ENCODE measurements at places on chromosomes 7 and 10. TPM values are rescaled to one million over a fixed set of nuclear protein-coding genes. Genes with fewer than 3 reads are reported as not detected.

The HOXA1 gene
- polyA plus RNA-seq = 0.73 TPM

The PLEKHS1 gene
- polyA plus RNA-seq = 0.18 TPM

GRCh38 chr10:23325132-23325531, 19.5 kb downstream of the C10orf67 start:
- no peak for DNase-seq

GRCh38 chr7:2953099-2953498, 90.6 kb downstream of the CARD11 start:
- DNase-seq = no peak

DNA sequence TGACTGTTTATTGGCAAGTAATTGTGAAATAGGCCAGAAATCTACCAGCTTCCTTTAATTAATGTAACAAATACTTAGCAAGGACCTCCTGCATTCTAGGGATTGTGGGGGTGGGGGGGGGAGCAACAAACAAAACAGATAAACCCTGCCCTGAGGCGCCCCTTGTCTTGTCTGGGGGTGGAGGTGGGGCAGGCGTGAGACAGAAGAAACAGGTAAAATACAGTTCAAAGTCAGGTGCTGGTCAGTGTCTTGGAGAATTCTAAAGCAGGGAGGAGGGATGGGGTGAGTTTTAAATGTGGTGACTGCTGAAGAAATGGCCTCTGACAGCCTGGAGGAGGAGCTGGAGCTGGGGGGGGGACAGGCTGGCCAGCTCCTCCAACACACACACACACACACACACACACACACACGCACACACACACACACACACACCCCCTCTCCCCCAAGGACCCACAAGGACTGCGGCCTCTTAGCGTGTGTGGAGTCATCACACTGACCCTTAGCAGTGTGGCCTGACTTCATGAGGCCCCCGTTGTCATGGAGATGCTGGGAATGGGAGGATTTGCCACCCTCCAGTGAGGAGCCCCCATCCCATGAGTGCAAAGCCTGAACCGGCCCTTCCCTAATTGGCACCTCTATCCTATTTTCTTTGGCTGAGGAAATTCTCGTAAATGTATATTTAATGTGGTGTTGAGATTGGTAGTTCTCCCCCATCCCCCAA, 190.4 kb downstream of the MGMT start:
- no peak for DNase-seq

GRCh38 chr10:124622866-124623536, 121.2 kb downstream of the FAM53B start:
- no peak for DNase-seq

Measured in muscle of back (tissue), 13 donors.